Amniotic stem cell (primary cell): ENCODE measurements at places on chromosomes 5 and 9.

DNA sequence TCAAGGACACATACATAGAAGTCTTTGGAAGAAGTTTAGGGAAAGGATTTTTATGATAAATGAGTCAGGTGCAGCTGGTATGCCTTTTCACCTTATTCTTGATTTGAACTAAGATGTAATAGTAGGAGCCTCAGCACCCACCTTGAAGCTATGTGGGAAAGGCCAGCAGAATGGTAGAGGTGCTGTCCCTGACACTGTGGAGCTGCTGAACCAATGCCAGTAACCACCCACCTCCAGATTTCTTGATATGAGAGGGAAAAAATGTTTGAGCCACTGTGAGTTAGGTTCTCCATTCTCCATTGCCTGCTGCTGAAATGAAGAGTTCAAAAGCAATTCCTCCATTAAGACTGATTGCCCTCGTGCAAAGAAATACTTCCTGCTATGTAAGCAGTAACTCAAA, 12.2 kb upstream of the HMGCR start:
- no peak for DNase-seq

DNA sequence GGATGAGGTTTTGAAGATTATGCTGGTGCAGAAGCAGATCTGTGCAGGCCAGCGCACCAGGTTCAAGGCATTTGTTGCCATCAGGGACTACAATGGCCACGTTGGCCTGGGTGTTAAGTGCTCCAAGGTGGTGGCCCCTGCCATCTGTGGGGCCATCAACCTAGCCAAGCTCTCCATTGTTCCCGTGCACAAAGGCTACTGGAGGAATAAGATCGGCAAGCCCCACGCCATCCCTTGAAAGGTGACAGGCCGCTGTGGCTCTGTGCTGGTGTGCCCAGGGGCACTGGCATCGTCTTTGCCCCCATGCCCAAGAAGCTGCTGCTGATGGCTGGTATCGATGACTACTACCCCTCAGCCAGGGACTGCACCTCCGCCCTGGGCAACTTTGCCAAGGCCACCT, 142.5 kb downstream of the SPATA31D1 start:
- DNase-seq, result no peak

DNA sequence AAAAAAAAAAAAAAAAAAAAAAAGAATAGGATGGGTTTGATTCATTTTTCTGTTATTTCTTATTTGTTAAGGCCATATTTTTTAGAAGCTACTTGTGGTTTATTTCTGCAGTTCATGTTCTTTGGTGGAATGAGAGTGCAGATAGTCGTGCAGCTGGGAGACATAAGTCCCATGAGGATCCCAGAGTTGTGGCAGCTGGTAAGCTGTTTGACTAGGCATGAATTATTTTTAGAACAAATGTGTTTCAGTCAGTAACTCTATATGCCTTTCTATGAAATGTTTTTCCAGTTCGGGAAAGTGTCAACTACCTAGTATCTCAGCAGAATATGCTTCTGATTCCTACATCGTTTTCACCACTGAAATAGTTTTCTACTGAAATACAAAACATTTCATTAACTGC, 5.0 kb upstream of the NIPSNAP3B start:
- DNase-seq, result no peak

GRCh38 chr5:148750614-148751013, 75.8 kb upstream of the ADRB2 start:
- no peak for DNase-seq

DNA sequence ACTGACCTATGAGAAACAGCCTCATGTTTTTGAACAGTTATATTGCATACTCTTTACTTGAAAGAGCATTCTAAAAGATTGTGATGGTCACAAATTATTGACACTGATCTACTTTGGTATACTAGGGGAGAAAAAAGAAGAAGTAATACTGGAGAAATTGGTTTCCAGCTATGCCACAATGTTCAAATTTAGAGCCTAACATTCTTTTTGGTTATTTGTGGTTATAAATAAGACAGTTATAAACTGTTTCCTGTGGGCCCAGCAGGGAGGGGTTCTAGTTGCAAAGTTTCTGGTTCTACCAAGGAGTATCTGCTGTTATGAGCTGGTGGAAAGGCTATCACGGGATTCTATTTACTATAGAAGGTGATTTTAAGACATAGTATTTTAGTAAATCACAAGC, 4.8 kb downstream of the CWC27 start:
- DNase-seq, result no peak

- no peak for DNase-seq
These were observed 63.0 kb upstream of the TAF11L2 start for GRCh38 chr5:17434982-17435381.

DNA sequence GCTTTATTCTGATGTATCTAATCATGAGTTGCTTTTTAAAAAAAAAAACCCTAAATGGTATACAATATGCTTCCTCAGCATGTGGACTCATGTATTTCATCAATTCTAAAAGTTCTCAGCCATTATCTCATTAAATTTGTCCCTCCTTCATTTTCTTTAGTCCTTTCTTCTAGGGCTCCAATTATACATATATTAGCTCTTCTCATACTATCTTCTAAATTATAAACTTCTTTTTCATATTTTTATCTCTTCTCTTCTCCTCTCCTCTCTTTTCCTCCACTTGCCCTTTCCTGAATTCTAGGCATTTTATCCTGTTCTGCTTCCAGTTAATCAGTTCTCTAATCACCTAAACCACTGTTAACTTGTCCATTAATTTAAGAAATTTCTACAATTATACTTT, 55.0 kb upstream of the IL33 start:
- DNase-seq, result no peak

DNA sequence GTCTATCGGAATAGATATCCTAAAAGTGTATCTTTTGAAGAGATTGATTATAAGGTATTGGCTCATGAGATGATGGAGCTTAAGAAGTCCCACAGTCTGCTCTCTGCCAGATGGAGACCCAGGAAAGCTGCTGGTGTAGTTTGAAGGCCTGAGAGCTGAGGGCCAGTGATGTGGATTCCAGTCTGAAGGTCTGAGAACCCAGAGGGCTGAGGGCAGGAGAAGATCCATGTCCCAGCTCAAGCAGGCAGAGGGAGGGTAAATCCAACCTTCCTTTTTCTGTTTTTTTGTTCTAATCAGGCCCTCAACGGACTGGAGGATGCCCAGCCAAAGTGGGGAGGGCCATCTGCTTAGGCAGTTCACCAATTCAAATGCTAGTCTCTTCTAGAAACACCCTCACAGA, 11.0 kb upstream of the ABL1 start:
- DNase-seq, result no peak

- DNase-seq, result no peak
These were observed 227.8 kb downstream of the PAPPA start for GRCh38 chr9:116381350-116381749.

- DNase-seq, result no peak
These were observed 28.5 kb upstream of the MLLT3 start for GRCh38 chr9:20650750-20651299.

GRCh38 chr5:71658916-71659662, 60.0 kb upstream of the CARTPT start:
- DNase-seq, result no peak

DNA sequence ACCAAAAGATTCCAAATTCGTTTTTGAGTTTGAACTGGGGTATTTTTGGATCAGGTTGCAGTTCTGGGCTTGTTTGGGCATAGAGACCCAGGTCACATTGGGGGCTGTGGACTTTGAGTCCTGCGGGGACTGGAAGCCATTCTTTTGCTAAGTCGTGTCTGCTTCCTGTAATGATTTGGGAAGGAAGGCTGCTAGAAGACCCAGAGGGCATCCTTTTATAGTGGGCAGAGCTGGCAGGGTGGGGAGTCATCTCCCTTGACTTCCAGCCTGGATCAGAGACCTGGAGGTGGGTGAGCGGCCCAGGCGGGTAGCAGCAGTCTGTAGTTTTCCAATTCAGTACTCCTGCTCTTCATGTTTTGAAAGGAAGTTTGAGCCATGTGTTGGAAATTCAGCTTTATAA, 11.3 kb downstream of the ZNF618 start:
- no peak for DNase-seq

DNA sequence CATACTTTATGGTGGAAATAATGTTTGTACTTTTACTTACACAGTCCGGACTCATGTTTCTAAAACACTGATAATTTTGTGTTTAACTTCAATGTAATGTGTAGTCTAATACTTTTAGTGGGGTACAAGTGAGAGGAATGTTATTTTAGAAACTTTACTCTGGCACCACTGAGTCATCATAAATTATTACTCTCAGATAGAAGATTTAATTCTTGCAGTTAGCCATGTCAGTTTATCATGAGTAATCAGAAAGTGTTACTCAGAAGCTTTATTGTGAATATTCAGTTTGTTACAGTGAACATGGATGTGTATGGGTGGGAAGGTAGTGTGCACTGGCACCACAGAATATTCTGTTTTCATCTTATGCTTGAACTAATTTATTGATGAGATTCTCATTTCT, 20.0 kb downstream of the OGN start:
- peak; percentile 25 for DNase-seq

GRCh38 chr5:135223891-135224625, 175.0 kb downstream of the MACROH2A1 start:
- no peak for DNase-seq

- no peak for DNase-seq
These were observed 178.0 kb downstream of the ESM1 start for GRCh38 chr5:54807421-54807820.

DNA sequence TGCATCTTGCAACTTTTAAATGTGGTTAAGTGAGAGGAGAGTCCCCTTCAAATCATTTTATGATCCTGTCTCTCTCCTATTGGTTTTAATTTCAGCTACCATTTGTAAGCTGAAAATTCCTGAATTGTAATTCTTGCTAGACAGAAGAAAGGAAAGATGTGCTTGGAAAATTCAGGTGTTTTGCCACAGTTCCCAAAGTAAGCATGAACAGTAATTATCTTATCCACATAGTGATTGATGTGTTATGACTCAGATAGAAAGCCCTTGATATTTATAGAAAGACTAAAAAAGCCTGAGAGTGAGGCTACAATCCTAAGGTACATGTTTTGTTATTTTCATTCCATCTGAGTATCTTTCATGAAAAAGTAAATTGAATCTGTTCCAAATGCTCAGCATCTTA, 492.5 kb downstream of the MAT2B start:
- no peak for DNase-seq

- no peak for DNase-seq
These were observed 17.2 kb downstream of the FBXW11 start for GRCh38 chr5:171989276-171989675.

GRCh38 chr5:112968411-112969106, 8.0 kb upstream of the DCP2 start:
- DNase-seq, result no peak

DNA sequence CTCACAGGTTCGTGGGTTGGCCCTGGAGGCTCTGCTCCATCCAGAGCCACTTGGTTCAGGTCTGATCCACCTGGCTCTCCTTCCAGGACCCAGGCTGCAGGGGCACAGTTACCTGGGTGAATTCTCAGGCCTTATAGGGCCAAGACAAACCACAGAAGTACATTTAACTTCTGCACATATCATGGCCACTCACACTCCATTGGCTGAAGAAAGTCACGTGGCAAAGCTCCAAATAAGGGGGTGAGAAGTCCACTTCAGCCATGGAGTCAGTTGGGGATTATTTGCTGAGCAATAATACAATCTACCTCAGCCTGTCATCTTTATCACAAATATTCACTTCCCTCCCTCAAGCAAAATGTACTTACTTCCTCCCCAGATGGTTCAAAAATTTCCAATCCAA, 83.6 kb downstream of the MACROH2A1 start:
- no peak for DNase-seq

- DNase-seq, result no peak
These were observed 2.2 kb downstream of the INPP5E start for GRCh38 chr9:136437430-136437829.

DNA sequence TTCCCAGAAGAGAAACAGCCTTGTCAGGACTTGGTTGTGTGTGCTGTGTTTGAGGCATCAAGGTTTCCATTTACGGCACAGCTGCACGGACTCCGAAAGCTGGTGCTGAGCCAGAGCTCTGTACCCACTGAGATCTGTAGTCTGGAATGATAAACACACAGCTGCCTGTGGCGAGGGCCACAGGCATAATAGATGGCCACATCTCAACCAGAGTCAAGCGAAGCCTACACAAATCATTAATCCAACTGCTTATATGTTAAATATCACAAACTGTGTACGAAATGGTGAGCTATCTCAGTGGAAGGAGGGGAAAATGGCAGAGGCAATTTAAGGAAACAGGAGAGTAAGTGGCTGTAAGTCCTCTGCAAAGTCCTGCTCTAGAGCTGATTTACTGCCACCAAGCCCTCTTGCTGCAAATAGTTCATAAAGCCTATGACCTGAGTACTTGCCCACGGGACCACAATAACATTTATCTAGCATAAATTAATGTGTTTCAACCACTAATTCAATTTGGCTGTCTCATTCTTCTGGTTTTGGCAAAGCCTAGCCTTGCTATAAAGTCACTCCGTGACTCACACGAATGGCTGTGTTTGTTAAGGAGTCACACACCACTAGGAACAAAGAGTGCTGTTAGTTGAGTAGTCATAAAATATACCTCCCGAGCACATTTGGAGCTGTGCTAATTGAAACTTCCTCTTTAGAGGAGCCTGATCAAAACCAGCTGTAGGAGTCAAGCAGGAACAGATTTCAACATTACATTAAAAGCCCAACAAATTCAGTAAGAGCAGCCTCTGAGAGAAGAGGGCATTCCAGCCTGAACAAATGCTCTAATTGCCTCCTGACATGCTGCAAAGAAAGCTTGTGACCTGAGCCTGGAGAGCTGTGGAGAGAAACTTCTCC, 738.6 kb upstream of the ZNF608 start:
- DNase-seq, result peak; percentile 88

- DNase-seq, result no peak
These were observed 118.8 kb downstream of the PRDM6 start for GRCh38 chr5:123207852-123208251.

DNA sequence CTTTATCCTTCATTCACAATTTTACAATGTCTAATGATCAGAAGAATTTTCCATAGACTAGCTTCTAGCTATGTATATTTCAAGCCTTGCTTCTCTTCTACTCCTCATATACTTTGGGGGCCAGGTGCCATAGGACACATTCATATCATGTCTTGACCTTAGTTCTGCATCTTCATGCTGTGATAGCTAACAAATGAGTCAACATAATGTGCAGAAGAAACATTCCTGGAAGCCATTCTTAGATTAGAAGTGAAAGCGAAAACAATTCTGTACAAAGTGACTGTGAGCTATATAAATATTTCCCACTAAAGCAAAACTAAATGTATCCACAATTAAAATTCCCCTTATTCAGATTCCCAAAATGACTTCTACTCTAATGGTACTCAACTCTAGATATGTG, 320.2 kb upstream of the NREP start:
- no peak for DNase-seq

- DNase-seq, result no peak
These were observed 39.7 kb downstream of the PCDH1 start for GRCh38 chr5:141838326-141839014.
